CD4-positive, CD25-positive, alpha-beta regulatory T cell (primary cell): ENCODE measurements at places on chromosomes 2 and 18. TPM values are rescaled to one million over a fixed set of nuclear protein-coding genes. Genes with fewer than 3 reads are reported as not detected.

Gene SOX11
- polyA plus RNA-seq, result not detected

Gene MALL
- polyA plus RNA-seq, result not detected

Gene EPHA4
- 7.1 TPM for polyA plus RNA-seq

DNA sequence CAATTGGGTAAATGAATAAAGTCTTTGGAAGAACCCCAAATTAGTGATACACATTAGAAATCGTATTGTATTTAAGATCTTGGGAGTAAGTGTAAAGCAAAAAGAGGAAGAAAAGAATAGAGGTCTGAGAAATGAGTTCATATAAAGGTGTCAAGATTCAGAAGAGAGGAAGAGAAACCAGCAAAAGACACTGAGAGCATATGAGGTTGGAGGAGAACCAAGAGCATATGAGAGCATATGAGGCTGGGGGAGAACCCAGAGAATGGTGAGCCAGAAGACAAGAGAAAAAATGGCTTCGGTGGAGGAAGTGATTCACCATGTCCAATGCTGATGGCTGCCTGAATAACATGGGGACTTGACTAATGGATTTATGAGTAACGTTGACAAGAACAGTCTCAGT is 620.1 kb upstream of the GCFC2 start:
- DNase-seq, result no peak

GRCh38 chr18:47283476-47283875 is 32.0 kb upstream of the SKOR2 start:
- no peak for DNase-seq

DNA sequence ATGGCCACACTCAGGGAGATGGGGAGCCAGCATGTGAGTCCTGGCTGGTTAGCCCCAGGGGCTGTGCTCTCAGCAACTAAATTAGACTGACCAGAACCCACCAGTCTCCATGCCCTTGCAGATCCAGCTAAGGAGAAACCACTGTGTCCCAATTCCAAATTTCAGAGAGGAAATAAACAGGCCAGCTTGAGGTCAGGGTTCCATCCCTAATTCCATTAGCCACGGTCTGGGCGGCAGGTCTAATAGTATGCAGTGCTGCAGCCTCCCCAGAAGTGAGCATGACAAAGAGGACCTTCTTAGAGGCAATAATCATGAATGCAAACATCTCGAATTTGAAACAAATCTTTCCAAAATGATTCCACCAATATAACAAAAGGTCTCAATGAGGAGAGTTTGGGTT is 671.2 kb downstream of the BCL11A start:
- DNase-seq, result no peak

- DNase-seq, result no peak
Observed at GRCh38 chr2:105394951-105395611, 3.8 kb downstream of the FHL2 start.
